ENCODE measurements at places on chromosomes 1 and 21. TPM values are rescaled to one million over a fixed set of nuclear protein-coding genes. Genes with fewer than 3 reads are reported as not detected.

The OR2T35 gene
- total RNA-seq, result not detected

The HPCAL4 gene
- total RNA-seq, result 1.1 TPM

The MCOLN3 gene
- total RNA-seq, result 7.2 TPM

The CRYAA gene
- total RNA-seq, result not detected

The SGIP1 gene
- 2.4 TPM for total RNA-seq

The AGT gene
- not detected for total RNA-seq

The GJB3 gene
- 0.31 TPM for total RNA-seq

DNA sequence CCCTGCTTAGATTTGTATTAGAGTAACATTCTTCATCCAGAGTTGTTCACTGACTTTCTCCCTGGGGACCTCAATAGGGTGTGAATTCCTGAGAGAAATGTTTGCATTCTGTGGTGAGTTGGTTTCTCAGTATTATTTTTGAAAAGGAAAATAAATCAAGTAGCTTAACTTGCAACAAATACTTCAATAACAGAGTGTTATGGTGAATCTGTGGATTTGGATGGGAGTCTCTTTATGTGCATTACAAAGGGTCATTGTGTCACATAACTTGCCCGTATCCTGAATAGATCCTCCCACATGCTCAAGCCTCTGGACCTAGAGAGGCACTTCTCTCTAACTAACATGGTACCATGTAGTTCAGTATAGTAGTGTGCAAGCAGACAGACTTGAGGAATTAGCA, 68.4 kb upstream of the IPO9 start:
- peak; percentile 48 for DNase-seq

GRCh38 chr1:60866226-60866900, 216.0 kb upstream of the NFIA start:
- no peak for DNase-seq

DNA sequence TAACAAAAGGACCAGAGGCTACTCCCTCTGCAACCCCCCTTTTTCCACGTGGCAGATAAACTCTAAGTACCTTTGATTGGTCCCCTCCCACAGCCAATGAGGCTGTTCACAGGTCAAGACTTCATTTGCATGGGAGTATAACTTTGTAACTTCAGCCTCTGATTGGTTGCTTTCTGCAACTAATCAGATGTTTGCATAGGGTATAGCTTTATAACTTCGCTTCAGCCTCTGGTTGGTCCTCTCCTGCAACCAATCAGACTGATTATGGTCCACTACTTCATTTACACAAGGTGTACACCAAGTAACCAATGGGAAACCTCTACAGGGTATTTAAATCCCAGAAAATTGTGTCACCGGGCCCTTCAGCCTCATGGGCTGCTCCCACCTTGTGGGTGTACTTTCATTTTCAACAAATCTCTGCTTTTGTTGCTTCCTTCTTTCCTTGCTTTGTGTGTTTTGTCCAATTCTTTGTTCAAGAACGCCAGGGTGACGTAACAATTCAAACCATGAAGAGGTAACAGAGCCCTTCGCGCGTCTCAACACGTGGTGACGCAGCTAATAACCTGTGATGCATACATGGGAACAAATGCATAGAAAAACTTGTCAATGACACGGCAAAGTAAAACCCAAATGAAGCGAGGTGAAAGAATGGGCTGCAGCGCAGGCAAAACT, 47.2 kb downstream of the VPS26C start:
- DNase-seq, result no peak

DNA sequence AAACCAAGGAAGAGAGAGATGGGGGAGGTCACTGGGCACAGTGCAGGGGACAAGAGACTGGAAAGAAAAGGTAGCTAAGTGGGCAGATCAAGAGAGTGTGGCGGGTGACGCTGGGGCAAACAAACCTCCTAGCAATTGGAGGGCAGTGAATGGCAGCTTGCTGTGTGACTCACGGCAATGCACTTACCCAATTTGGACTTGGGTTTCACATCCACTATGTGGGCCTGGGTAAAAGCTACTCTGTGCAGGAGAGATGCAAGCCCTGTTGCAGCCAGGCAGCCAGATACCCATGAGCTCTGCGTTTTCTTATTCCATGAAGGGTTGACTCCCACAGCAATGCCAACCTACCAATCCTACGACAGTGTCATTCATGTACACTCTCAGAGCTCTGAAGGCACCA, 9.5 kb downstream of the PLXNA2 start:
- DNase-seq, result no peak

DNA sequence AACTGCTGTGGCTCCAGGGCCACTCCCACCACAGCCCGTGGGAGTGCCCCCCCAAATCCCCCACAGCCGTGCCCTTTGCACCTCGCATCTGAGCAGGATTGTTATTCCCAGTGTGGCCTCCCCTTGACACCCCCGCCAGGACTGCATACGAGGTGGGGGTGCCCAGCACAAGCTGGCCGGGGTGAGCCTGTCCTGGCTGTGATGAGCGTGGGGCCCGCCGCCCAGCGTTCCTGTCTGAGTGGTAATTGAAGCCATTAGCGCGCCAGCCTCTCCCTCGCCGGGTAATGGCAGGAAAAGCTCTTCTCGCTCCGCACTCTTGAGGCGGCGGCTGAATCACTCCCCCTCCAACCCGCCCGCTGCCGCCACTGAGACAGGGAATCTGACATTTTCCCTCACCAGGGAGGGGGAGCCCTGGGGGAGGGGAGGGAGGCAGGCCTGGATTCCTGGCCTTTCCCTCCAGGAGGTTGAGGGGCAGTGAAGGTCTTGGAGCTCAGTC, 27.7 kb downstream of the PTPRF start:
- peak; percentile 78 for DNase-seq

DNA sequence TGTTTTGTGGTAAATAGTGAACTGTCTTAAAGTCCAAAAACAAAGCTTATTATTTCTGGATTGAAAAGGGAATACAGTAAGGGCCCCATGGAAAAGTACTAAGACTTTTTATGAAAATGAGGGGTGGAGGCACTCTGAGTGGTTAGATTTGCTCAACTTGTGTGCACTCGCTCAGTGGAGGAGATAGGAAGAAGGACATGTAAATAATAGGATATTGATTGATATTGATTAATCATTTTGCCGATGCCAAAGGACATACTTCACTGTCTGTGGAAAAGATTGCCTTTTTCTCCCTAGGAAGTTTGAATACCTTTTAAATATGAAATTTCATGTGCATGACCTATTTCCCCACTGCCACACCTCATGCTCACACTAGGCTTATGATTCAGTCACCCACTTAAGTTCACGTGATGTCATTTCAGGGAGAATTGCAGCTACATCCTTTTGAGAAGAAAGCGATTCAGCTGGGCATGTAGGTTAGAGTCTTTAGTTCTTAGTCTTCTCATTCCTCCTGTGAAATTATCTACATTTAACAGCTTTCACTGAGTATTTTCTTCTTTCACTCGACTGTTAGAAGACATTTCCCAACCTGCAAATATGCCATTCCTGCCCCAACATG, 5.0 kb downstream of the MTR start:
- DNase-seq, result no peak

DNA sequence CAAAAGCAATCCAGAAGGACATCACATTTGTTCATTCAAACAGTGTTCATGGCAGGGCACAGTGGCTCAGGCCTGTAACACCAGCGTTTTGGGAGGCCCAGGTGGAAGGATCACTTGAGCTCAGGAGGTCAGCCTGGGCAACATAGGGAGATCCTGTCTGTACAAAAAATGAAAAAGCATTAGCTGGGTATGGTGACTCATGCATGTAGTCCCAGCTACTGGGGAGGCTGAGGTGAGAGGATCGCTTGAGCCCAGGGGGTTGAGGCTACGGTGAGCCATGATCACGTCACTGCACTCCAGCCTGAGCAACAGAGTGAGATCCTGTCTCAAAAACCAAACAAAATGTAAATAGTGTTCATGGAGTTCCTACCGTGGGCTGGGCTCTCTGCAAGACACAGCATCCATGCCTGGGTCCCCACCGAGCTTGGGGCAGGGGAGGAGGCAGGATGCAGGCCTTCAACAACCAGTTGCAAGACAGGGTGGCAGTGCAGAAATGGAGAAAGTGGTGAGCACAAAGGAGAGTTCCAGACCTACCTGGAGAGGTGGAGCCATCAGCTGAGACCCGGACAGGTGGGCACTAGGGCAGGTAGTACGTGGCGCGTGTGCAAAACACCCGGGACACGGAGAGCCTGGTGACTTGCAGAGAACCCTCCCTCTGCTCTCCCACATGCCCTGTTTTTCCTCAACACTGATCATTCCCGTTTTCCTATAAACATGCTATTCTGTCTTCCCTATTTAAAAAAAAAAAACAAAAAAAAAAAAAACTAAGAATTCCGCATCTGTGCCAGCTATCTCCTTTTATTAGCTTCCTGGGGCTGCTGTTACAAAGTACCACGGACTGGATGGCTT, 138.9 kb downstream of the TOMM20 start:
- DNase-seq, result no peak

GRCh38 chr1:219350172-219350931, 176.7 kb downstream of the LYPLAL1 start:
- no peak for DNase-seq

DNA sequence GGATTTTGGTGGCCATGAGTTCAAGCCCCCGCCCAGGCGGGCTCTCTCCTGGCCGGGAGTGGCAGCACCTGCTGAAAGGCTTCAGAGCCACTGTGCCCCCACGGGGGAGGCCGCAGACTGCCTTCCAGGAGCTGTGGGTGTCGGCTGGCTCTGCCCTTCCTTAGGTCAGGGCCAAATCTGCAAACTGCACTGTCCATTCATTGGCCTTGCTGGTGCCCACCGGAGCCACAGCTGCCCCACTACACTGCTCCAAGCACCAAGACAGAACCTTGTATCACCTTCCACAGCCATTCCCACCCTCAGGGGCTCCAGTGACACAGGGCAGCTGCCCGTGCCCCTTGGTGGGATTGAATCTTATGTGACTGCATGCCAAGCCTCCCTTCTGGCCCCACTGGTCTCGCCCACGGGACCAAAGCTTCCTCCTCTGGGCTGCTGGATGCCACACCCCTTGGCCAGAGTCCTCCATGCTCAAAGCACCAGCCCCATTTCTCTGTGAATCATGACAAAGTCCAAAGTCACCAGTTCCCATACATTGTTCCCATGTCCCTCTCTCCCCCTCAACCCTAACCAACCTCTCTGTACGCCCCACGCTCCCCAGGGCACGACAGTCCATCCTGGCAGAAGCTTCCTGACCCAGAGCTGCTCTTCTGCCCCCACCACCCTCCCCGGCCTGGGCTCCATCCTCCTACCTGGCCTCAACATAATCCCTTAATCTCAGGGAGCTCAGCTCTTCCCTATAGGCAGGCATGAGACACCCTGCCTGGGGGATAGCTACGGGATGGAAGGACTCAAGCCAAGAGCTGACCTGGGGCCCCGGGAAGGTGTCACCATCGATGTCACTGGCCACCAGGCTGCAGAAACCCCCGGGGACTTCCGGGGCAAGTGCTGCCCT, 20.9 kb upstream of the GPR153 start:
- no peak for DNase-seq

DNA sequence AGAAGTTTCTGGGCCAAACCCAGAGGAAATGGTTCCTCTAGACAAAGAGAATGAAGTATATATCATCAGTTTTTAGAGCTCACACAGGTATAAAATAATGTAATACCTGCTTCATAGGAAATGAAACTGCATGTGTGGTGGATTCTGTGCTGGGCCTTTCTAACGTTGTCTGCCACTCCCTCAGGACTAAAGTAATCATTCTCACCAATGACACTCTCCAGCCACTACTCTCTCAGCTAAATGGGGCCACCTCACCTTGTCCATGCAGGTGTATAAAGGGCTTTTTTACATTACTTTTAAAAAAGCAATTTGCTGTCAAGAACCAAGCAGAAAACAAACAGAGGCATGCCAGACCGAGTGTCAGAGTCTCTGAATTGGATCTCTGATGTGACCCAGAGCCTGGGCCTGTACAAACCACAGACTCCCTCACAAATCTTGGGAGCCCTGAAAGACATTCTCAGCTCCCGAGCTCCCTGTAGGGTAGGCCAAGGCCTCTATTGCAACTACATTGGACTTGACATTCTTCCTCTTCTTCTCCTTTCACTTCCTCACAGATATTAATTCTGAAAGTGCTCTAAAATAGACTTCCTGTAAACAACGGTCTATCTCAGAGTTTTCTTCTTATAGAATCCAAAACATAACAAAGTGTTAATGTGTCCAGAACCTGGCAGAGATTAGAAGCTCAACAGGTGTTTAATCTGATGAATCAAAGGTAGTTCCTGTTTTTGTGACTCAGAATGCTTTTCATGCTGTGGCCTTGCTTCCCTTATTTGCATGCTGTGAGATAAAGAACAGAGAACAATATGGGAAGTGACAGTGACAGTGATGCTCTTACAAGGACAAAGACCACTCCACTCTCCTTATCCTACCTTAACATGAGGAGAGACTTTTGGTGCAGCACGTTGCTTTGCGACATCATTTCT, 8.6 kb downstream of the AIM2 start:
- no peak for DNase-seq

GRCh38 chr1:186681121-186681520, 898 bp upstream of the PTGS2 start:
- DNase-seq, result no peak

DNA sequence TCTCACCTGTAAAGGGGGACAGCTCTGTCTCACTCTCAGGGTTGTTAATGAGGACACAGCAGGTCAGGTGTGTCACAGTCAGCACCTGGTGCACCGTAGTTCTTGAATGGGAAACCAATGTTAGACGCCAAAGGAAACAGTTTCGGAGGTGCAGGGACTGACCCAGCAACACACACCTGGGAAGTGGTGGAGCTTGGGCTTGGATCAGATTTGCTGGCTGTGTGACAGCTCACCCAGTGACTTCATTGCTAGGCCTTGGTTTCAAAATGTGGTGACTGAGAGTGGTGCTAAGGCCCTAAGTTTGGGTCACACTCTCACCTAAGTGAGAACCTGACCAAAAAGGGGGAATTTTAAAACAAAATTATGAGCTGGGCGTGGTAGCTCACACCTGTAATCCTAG, 34.9 kb downstream of the ALPL start:
- no peak for DNase-seq

- peak; percentile 45 for DNase-seq
Observed at GRCh38 chr1:84078108-84078841, 65.8 kb upstream of the PRKACB start.

GRCh38 chr1:226993814-226994585, 53.9 kb downstream of the COQ8A start:
- peak; percentile 26 for DNase-seq

- peak; percentile 91 for DNase-seq
Observed at GRCh38 chr1:160161965-160162705, 10.7 kb downstream of the ATP1A4 start.

- DNase-seq, result peak; percentile 99
Observed at GRCh38 chr1:108746382-108747170, at the start of gene STXBP3. STXBP3 (plus strand) TSS chr1:108746674; CDS start chr1:108746738, 64 bp downstream.

GRCh38 chr1:107363154-107363553, 222.3 kb downstream of the NTNG1 start:
- no peak for DNase-seq

Data from GM23338 (cell line).